Smooth muscle cell of the brain vasculature (primary cell): ENCODE measurements at places on chromosomes 4 and X.

DNA sequence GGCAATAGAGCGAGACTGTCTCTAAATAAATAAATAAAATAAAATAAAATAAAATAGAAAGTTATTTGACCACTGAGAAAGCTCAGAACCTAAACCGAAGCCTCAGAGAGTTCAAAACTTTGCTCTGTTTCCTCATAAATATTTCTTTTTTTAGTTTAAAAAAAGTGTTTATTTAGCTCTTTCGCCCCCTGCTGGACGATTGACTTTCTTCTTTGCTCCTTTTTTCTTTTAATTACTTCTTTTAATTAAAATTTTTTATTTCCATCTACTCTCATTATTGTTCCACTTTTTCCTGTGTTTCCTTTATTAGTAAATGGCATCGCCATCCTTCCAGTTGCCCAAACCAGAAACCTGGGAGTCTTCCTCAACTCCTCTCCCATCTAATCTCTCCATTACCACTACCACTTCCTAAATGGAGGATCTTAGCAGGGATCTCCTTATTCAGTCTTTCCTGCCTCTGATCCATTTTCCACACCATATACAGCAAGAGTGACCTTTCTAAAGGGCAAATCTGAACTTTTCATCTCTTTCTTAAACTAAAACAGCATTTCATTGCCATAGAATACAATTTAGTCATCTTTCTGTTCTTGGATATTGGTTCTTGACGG, 728 bp upstream of the IL13RA2 start:
- DNase-seq, result no peak

GRCh38 chr4:36712013-36712412, 430.6 kb downstream of the DTHD1 start:
- no peak for DNase-seq

DNA sequence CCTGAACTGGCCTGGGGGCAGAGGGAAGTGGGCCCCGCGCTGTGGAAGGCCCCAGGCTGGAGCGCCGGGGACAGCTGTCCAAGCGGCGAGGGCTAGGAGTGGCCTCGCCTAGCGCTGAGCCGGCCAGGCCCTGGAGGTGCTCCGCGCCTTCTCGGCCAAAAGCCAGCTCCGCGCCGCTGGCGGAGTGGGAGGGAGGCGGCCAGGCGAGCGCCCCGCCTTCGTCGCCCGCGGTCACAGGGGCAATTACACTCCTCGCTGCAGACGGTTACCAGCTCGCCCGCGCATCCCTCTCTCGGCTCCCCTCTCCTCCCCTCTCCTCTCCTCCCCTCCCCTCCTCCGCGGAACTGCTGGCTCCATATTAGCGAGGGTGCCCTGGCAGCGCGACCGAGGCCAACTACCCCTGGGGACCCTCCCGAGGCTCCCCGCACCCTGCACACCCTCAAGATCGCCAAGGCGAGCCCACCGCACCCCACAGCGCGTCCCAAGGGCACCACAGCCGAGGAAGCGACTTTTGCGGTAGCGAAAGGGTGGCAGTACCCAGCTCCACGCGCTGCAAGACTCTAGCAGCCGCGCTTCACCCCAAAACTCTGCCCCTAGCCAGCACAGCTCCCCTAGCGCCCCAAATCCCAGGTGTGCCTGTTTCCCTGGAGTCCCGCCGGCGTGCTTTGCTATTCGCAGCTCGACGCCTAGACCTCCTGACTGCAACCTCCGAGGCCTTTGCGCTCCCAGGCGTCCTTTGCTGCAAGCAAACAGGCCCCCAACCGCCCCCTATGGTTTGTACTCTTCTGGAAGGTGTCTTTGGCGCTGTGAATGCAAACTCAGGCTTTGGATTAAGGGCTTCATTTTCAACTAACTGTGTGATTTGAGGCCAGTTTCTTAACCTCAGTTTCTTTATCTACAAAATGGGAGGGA, 91.4 kb downstream of the BCOR start:
- DNase-seq, result no peak

DNA sequence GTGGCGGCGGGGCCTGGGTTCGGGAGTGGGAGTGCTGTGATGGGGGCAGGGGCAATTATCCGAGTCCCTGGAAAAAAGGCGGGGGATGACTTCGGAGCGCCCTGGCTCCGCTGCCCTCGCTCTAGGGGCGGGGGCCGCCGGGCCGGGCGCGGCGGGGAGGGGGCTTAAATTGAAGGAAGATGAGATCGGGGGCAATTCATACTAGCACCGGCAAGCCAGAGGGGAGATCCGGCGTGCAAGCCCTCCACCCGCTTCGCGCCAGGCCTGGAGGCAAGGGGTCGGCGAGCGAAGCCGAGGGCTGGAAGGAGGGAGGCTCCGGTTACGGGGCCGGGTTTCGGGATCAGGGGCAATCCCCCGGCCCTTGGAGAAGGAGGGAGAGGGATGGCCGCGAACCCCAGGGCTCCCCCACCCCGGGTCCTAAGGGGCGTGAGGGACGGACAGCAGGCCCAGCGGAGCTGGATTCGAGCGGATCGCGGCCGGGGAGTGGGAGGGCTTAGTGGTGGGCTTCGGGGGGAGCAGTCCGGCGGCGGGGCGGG, 1.2 kb downstream of the BCORL1 start:
- no peak for DNase-seq

DNA sequence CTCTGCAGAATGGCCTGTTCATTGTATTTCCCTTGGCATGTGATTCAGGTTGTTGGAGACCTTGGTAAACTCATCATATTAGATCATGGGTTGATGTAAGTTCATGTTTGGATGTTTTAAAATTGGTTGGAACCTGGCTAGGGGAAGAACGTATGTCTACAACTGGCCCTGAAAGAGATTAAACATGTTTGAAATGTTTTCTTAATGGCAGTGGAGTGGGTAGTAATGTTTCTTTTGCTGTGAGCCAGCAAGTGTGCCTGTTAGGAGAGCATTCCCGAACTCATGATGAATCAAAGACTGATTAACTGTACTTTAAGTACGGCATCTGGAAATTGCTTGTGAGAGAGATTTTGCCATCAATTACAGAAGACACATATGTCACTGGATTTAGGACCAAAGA, 44.5 kb upstream of the SLC4A4 start:
- no peak for DNase-seq

- DNase-seq, result no peak
These were observed 509.9 kb downstream of the SPOCK3 start for GRCh38 chr4:166724369-166724768.
